ENCODE measurements at places on chromosomes 4 and X.
A peak's percentile ranks its signal among the peaks of the same experiment; 100 is the strongest.

DNA sequence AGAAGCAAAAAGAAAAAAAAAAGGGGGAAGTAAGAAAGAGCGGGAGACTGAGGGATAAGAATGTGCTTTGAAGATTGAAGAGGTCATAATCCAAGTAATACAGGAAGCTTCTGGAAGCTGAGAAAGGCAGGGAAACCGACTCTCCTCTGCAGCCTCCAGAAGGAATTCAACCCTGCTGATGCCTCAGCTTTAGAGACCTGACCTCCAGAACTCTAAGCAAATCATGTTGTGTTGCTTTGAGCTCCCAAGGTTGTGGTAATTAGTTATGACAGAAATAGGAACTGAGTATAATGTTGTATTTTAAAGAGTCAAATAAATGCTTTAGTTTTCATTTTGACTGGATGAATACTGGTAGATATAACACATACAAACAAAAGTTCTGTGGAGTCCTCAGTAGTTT is 48.0 kb upstream of the FAT1 start:
- no peak for DNase-seq

GRCh38 chrX:71168134-71168533 is 23.5 kb downstream of the NLGN3 start:
- DNase-seq, result no peak

DNA sequence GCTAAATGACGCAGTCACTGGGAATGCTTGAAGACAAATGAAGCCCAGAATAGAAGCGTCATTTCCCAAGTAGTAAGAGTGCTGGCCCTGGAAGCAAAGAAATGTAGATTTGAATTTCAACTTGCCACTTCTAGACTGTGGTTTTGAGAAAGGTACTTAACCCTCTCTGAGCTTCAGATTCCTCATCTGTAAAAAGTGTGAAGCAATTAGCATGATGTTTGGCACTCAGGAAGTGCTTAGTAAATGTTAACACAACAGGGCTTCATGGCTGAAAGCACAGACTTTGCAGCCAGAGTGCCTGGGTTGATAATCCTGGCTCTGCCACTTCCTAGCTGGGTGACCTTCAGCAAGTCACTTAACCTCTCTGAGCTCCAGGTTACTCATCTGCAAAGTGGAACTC is 147.4 kb upstream of the RPS6KA3 start:
- DNase-seq, result no peak

- no peak for DNase-seq
Measured at GRCh38 chr4:170827562-170828274, 738.0 kb upstream of the AADAT start.

- no peak for DNase-seq
Measured at GRCh38 chr4:13543839-13544605, at the start of gene NKX3-2. Gene NKX3-2, minus strand, starts transcription at chr4:13544508. Its CDS starts 94 bp downstream, at chr4:13544414.

GRCh38 chr4:3762264-3762663 is 3.9 kb upstream of the ADRA2C start:
- no peak for DNase-seq

DNA sequence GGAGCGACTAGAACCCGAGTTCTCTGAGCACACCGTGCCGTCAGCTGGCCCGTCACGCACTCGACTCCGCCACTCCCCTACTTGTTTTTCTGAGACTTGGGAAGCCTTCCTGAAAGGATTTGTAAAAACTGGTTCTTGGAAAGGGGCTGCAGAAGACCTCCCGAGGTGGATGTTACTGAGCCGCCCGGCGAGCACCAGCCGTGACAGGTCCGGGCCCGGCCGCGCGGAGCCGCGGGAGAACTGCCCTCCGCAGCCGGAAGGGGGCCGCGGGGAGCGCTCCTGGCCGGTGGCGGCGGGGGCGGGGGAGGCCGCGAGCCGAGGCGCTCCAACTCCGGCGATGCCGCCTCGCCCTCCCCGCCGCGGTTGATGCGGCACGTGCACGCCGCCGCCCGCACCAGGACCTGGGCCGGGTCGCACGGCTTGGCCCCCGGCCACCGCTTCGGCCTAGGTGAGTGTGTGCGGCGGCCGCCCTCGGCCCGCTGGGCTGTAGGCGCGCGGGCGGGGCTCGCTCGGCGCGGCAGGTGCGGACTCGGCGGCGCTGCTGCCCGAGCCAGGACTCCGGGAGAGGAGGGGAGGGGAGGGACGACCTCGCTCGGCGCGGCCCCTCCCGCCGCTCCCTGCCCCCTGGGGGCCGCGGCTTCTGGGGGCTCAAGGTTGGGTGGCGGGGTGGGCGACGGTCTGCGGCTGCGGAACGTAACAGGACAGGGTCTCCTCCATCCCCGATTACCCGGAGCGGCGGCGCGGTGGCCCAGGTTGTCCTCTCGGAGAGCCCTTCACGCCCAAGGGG is 1.7 kb downstream of the SPRY1 start:
- DNase-seq, result peak; percentile 76

- DNase-seq, result peak; percentile 27
Measured at GRCh38 chr4:105145903-105146275, 787 bp upstream of the TET2 start.

- DNase-seq, result no peak
Measured at GRCh38 chr4:134470544-134470943, 269.0 kb upstream of the PABPC4L start.
